Activated CD8-positive, alpha-beta T cell treated with anti-CD3 and anti-CD28 coated beads for 36 hours (primary cell): ENCODE measurements at places on chromosomes 5 and 9. TPM values are rescaled to one million over a fixed set of nuclear protein-coding genes. Genes with fewer than 3 reads are reported as not detected.

Gene PLPP7
- total RNA-seq = not detected

Gene FOXD4L6
- total RNA-seq = not detected

Gene NUTM2G
- total RNA-seq = not detected

Gene TEK
- total RNA-seq = not detected

Gene SEMA5A
- not detected for total RNA-seq

Gene SLC27A4
- total RNA-seq = 11.2 TPM

Gene SPINK4
- total RNA-seq = not detected

Gene TAF1L
- total RNA-seq = not detected

Gene GNA14
- total RNA-seq = not detected

Gene SMIM33
- 0.16 TPM for total RNA-seq

Gene LRRC19
- not detected for total RNA-seq

Gene PTGS1
- not detected for total RNA-seq

Gene CER1
- total RNA-seq = not detected

Gene ECSCR
- total RNA-seq = 0.25 TPM

Gene STING1
- total RNA-seq = 43.7 TPM

Gene C5orf46
- total RNA-seq = not detected

Gene ZBTB26
- total RNA-seq = 5.3 TPM

Gene FIBCD1
- total RNA-seq = not detected

Gene SPINK13
- not detected for total RNA-seq

Gene PTCH1
- 7.3 TPM for total RNA-seq

Gene MEIKIN
- total RNA-seq = not detected

Gene PCDHB2
- not detected for total RNA-seq

Gene PCDH1
- total RNA-seq = not detected

Gene MIER3
- total RNA-seq = 12.2 TPM

Gene NUDCD2
- 62.7 TPM for total RNA-seq

Gene PCDHGB3
- 0.07 TPM for total RNA-seq

Gene PCDHA11
- not detected for total RNA-seq

Gene B4GALT1
- total RNA-seq = 41.4 TPM

Gene MAP3K1
- 17.0 TPM for total RNA-seq

Gene HMMR
- 94.2 TPM for total RNA-seq

Gene CHMP5
- total RNA-seq = 74.2 TPM

Gene TBC1D13
- 11.7 TPM for total RNA-seq

Gene JAK2
- 28.4 TPM for total RNA-seq

Gene ORM1
- not detected for total RNA-seq

Gene NIPAL4
- total RNA-seq = 0.72 TPM

Gene NPR3
- 0.16 TPM for total RNA-seq

Gene GARIN3
- total RNA-seq = 0.77 TPM

Gene WWC1
- 0.47 TPM for total RNA-seq

Gene ACTL7B
- total RNA-seq = not detected

Gene PTPRD
- total RNA-seq = not detected

Gene STOM
- total RNA-seq = 32.5 TPM

Gene LMX1B
- total RNA-seq = not detected

Gene TICAM2
- total RNA-seq = 0.96 TPM

Gene CXCL14
- total RNA-seq = not detected

Gene SH3TC2
- not detected for total RNA-seq

Gene GABRA6
- total RNA-seq = not detected

Gene GMCL2
- total RNA-seq = not detected

Gene PDLIM7
- 68.4 TPM for total RNA-seq

Gene SPATA31A3
- not detected for total RNA-seq

Gene PHF2
- 13.1 TPM for total RNA-seq

Gene ARHGEF39
- total RNA-seq = 16.0 TPM

Gene SLC6A7
- not detected for total RNA-seq

Gene NTRK2
- total RNA-seq = 0.07 TPM

Gene PHF24
- not detected for total RNA-seq

Gene TXNDC8
- not detected for total RNA-seq
